ENCODE measurements at places on chromosomes 6 and 20.

DNA sequence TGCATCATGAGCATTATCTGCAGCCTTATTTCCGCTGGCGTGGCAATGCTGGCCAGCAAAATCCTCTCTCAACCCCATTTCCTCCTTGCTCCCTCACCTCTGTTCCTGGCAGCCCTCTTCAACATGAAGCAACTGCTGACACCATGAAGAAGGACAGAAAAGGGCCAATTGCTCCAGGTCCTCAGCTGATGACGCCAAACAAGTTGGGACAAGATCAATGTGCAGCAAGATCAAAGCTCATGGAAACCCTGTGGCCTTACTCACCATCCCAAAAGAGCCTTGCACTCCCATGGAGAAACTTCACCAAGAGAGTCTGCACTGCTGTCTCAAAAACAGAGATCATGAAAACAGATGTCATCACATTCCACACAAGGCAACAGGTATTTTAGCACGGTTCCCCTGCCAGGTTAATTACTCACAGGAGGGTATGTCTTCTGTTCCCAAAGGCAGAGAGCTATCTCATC lies 7.4 kb downstream of the GFOD1 start:
- no peak for DNase-seq

- DNase-seq, result peak; percentile 66
Observed at GRCh38 chr20:4592316-4593148, 129.2 kb upstream of the PRND start.

GRCh38 chr6:170297576-170298330 lies 6.9 kb upstream of the DLL1 start:
- no peak for DNase-seq

GRCh38 chr6:5506149-5506548 lies 244.8 kb downstream of the FARS2 start:
- DNase-seq, result no peak

DNA sequence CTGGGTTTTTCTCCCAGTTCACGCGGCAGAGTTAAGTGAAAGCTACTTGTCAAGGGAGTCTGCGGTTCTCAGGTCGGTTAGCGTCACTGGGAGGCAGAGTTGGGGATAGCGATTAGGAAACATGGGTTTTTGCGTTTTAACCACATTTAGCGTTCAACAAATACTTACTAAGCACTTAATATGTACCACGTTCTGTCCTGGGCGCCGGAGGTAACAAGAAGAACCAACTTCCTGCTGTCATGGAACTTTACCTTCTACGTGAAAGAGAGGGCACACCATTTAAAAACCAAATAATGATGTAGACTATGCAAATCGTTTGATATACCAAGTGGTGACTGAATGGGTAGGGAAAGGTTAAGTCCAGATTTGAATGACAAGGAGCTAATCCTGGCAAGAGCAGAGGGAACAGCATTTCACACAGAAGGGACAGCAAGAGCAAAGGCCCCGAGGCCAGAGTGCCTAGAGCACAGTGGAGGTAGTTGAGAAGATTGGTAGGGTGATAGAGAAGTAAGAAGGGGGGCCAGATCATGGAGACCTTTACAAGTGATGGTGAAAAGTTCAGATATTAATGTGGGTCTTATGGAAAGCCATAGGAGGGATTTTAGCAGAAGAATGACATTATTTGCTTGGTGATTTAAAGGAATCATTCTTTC lies 744 bp downstream of the RIOK1 start:
- DNase-seq, result peak; percentile 3

Data from tongue (tissue), 3 donors.